ENCODE measurements at places on chromosomes 12 and 14. TPM values are rescaled to one million over a fixed set of nuclear protein-coding genes. Genes with fewer than 3 reads are reported as not detected.

Gene SDR9C7
- not detected for total RNA-seq

Gene KLRC3
- total RNA-seq, result not detected

Gene FIGNL2
- total RNA-seq, result 0.17 TPM

Gene VASH1
- 4.5 TPM for total RNA-seq

Gene MLH3
- 53.8 TPM for total RNA-seq

Gene GPRC5D
- not detected for total RNA-seq

Gene FOXN4
- not detected for total RNA-seq

Gene IQSEC3
- 1.3 TPM for total RNA-seq

Gene CMA1
- total RNA-seq, result not detected

DNA sequence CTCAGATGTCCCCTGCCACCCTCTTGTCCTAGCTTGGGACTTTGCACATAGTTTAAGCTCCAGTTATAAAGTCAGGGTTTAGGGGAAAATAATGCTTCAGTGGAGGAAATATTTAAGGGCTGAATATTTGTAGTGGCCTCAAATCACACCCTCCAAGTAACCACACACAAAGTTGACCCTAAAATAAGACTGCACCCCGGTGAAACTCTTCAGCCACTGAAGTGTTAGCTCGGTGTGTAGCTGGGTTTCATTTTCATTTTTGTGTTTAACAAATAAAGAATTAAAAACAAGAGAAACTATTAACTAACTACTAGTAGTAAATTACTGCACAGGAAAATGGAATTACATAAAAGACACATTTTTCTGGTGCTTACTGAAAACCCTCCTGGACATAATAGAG lies 14.8 kb upstream of the BCL11B start:
- no peak for DNase-seq

- peak; percentile 10 for DNase-seq
Observed at GRCh38 chr14:100578552-100578951, 8.7 kb downstream of the BEGAIN start.

DNA sequence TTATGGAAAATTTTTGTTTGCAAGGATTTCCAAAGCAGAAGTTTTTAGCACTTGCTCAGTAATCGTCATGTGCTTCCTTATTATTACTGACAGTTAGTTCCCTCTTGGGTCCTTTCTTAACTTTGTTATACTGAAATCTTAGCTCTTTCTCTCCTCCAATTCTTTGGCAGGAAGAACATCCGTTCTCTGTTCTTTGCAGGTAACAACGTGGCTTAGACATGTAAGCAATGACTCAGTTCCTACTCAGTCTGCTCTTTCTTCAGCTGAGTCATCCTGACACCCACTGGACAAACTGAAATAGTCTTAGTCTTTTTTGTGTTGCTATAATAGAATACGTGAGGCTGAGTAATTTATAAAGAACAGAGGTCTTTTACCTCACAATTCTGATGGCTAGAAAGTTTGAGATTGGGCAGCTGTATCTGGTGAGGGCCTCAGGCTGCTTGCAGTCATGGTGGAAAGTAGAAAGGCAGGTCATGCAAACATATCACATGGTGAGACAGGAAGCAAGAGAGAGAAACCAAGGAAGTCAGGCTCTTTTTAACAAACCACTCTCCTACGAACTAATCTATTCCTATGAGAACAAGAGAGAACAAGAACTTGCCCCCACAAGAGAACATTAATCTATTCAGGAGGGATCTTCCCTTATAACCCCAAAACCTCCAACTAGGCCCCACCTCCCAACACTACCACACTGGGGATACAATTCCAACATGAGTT lies 49.2 kb downstream of the TESPA1 start:
- peak; percentile 79 for DNase-seq

- DNase-seq, result no peak
Observed at GRCh38 chr12:109157986-109158385, 41.6 kb downstream of the ACACB start.

GRCh38 chr14:95294320-95294719 lies 25.4 kb downstream of the CLMN start:
- DNase-seq, result no peak

DNA sequence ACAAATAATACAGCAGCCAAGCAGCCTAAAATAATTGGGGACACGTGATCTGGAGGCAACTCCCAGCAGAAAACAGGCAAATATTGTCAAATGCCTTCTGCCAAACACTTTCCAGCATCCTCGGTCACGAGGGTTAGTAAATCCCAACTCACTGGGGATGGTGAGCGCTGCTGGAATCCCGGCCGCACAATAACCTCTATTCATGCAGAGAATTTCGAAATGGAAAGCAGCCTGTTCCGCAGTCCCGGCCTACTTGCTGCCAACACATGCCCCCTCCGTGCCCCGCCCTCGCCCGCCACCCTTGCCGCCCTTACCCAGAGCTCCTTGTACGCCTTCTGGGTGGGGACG lies 62.2 kb downstream of the RFX4 start:
- DNase-seq, result peak; percentile 40

- DNase-seq, result no peak
Observed at GRCh38 chr12:114206525-114206924, 199.4 kb downstream of the TBX5 start.

GRCh38 chr14:104221636-104222369 lies 83.4 kb downstream of the KIF26A start:
- no peak for DNase-seq

- DNase-seq, result peak; percentile 71
Observed at GRCh38 chr12:106956048-106956578, 406 bp downstream of the TMEM263 start.

GRCh38 chr14:69999261-69999674 lies 120.1 kb downstream of the SMOC1 start:
- peak; percentile 97 for DNase-seq

- DNase-seq, result no peak
Observed at GRCh38 chr12:115306380-115306779, 622.4 kb upstream of the TBX3 start.

DNA sequence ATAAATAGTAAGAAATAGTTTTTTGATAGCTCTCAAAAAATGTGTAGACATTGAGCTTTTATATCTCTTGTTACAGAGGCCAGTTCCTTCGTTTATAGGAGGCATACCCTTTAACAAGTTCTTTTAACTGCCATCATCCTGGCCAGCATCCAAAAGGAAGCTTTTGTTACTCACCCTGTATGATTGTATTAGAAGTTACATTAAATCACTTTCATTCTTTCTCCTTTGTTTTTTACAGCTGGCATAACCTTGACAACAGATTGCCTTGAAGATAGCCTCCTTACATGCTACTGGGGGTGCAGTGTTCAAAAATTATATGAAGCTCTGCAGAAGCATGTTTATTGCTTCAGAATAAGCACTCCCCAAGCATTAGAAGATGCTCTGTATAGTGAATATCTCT lies 20.1 kb downstream of the CGRRF1 start:
- DNase-seq, result peak; percentile 39

GRCh38 chr14:67524634-67524963 lies 8.5 kb upstream of the PLEKHH1 start:
- no peak for DNase-seq
